CD4-positive, alpha-beta T cell treated with Interleukin-15 for 4 hours (primary cell): ENCODE measurements at places on chromosomes 6 and 20.

GRCh38 chr20:16662467-16662866 is 67.4 kb upstream of the SNRPB2 start:
- no peak for DNase-seq

DNA sequence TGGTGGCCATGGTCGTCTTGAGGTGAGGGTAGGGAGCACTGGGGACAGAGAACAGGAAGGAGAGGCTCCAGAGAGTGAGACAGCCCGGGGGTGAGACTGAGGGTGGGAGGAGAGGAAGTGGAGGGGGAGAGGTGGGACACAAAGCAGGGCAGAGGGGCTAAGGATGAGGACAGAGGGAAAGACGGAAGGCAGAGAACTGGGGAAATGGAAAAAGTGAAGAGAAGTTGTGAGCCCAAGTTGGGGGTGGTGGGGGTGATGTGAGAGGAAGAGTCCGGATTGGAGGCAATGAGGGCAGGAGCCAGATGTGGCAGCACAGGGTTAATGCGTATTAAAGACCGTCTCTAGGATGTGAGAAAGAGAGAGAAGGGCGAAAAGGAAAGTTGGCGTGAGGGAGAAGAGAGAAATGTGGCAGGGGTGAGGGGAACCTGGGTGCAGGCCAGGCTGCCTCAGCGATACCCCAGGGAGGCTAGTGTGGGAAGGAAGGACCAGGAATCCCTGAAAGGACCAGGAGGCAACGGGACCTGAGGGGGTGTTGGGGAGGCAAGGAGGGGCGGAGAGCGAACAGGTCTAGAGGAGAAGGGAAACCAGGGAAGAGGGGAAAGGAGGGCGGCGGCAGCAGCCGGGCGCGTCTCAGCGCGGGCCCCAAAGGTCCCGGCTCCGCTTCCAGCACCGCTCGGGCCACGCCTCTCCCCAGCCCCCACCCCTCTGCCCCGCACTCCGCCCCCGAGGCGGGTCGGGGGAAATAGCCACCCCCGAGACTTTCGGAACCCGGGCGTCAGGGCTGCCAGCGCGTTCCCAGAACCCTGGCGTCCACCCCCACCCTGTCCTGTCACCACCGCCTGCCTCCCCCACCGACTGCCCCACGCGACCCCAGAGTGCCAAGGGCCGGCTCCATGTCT is at the start of gene PPP1R18:
Gene PPP1R18 (minus strand): TSS at position 637 of the 899 bp plus-strand sequence. CDS start 627 bp downstream, at position 10.
- DNase-seq: peak; percentile 84

GRCh38 chr6:131130554-131130940 is 4.7 kb upstream of the AKAP7 start:
- DNase-seq: no peak

DNA sequence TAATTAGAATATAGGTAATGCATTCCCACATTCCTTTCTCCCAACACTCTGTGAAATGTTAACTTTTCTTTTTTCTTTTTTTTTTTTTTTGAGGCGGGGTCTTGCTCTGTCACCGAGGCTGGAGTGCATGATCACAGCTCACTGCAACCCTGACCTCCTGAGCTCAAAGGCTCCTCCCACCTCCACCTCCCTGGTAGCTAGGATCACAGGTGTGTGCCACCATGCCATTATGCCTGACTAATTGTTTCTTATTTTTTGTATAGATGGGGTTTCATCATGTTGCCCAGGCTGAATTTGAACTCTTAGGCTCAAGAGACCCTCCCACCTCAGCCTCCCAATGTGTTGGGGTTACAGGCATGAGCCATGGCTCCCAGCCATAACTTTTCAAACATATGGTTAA is 135.7 kb upstream of the SHLD1 start:
- DNase-seq: no peak

GRCh38 chr6:131867744-131868143 is 59.9 kb downstream of the ENPP1 start:
- no peak for DNase-seq

GRCh38 chr20:23368316-23369071 is 6.5 kb downstream of the GZF1 start:
- DNase-seq: no peak

DNA sequence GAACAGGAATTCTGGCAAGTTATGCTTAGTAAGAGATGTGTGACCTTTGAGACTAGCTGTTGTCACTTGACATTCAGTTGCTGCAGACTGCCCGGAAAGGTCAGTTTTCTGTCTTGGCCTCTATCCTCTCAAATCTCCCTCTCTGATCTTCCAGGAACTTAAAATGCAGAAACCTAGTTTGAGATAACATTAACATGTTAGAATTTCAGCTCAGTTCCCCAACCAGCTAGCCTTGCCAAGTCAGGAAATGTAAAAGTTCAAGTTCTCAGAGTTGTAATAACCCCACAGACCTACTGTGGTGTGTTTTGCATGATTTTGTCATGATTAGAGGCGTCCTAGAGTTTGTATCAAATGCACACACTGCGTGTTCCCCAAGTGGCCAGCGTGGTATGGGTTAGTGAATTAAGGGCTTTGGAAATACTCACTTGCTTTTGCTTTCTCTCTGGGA is 46.6 kb downstream of the DUSP22 start:
- DNase-seq: peak; percentile 13

DNA sequence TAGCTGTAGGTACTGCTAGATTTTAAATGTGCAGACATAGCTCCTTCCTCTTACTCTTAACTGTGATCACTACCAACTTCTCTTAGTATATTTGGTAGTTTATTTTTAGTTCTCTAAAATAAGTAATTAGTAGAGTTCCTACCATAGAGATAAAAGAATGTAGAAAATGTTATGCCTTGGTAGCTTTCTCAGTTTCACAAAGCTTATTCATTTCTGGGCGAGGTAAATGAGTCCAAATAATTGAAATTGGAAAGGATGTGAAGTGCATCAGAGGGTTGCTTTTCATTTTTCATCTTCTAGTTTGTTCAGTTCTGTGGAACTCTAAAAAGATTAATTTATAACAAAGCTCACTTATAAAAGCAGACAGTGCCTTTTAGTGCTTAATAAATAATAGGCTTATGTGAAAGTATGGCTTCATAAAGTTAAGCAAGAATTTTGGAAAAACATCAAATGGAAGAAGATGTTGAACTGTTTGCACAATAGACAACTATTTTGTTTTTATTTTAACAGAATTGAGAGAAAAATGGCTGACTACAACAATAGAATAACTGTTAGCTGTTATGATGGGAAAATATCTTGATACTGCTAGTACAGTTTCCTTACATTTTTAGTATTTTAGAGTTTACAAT is 303.7 kb downstream of the UTRN start:
- DNase-seq: no peak

DNA sequence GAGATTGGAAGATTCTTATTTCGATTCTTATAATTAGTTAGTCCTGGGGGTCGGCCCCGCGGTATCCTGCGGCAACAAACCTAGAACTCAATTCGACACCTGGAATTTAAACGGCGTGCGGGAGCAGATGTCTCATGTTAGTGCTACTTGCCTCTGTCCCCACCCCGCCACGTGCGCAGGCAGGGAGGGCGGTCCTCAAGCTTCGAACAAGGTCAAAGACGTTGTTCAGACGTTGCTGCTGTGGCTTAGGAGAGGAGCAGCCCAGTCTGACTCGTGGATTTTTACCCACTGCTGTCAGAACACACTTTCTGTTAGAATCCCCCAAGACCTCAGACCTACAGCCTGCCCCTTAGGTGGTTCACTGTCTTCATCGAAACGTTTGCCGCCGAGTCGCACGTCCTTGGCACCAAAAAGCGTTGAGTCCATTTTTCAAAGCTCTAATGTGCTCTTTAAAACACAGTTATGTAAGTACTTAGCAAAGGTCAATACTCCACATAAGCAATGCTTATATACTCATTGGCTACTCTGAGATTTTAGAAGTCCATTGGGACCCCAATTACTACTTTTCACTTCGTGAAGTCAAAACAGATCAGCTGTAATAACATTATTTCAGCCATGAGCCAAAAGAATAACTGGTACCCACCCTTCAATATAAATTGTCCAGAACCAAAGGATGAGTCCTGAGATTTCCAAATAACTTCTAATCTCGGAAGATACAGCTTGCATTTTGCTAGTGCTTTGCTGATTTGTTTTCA is 2.7 kb upstream of the C6orf62 start:
- peak; percentile 80 for DNase-seq

- DNase-seq: no peak
Measured at GRCh38 chr20:9551808-9552550, 37.6 kb downstream of the LAMP5 start.

DNA sequence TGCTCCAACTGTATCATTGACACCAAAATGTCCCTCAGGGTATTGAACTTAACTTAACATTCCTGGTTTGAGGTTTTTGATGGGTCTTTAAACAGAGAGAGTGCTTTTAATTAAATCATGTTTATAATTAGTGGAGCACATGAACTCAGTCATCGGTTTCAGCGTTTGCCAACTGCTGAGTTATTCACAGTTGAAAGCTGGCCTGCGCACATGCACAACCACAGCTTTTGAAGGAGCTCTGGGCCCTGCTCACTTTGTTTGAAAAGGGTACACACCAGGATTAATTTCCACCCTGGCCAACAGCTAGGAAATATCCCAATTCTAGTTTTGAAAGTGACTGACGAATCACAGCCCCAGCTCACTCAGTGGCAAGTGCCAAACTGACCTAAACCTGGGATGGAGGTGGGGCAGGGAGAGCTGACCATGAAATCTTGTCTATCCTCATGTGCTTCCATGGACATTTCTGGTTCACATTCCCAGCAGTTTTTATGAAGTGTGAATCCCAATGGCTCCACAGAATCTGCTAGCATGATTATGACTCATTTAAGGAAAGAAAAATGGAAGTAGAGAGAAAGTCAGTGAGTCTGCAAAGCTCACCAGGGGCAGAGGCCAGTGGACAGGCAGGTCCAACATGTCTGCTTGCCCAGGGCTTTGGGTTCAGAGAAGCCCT is 247.8 kb downstream of the FNDC1 start:
- no peak for DNase-seq

DNA sequence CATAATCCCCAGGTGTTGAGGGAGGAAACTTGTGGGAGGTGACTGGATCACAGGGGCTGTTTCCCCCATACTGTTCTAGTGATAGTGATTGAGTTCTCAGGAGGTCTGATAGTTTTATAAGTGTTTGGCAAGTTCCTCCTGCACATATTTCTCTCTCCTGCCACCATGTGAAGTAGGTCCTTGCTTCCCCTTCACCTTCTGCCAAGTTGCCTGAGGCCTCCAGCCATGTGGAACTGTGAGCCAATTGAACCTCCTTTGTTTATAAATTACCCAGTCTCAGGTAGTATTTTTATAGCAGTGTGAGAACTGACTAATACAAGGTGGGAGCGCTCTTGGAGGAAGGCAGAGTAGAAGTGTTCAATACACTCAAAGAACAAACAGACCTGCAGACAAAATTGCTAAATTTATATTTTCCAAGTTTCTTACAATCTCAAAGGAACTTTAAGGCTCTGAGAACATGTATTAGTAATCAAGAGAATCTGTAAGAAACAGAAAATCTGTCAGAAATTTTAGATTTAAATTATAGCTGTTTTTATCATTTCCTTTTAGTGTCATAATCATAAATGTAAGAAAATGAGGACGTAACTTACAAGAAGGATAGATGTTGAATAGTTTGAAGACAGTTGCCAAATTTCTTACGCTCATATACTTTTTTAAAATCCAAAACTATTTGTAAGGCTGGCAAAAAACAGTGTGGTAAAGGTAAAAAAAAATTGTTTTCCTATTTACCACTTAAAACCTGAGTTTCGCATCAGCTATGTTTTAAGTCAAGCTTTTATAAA is 77.7 kb downstream of the ASCC3 start:
- no peak for DNase-seq

- DNase-seq: no peak
Measured at GRCh38 chr6:40728643-40729042, 141.5 kb upstream of the LRFN2 start.

DNA sequence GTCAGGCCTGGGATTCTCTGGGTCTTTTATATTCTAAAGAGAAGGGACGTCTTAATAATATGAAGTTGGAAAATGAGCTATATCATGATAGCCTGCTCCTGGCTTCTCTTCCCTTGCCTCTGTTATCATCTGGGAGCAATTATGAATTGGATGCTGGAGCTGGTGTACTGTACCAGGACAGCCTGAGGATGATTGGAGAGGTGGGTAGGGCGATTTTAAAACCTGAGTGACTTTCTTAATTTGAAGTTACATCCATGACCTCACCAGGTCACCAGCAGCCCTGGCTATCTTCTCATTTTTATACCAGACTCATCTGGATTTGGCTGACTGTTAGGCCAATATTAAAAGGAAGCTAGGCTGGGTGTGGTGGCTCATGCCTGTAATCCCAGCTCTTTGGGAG is 317.6 kb downstream of the CLIC5 start:
- DNase-seq: no peak

DNA sequence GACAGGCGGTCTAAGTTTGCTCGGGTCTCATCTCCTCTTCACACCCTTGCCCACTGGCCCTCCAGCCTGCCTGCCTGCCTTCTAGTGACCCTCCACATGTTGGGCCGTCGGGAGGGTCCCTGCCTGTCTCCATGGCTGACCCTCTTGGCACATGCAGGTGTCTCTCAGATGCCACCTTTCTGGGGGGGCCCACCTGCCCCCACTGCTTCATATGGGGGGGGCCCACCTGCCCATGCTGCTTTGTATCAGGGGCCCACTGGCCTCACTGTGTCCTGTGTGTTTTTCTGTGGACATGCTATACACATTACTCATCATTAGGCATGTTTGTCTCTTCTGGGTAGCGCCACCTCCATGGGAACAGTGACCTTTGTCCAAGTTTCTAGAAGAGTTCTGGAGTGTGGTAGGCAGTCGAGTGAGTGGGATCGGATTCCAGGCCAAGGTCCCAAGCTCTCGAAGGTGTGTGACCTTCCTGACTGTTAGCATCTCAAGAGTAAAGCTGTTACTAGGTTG is 40.4 kb upstream of the KIF25 start:
- DNase-seq: no peak

- no peak for DNase-seq
Measured at GRCh38 chr6:70629929-70630328, 37.8 kb upstream of the SMAP1 start.

- DNase-seq: peak; percentile 60
Measured at GRCh38 chr20:481167-481566, 18.8 kb upstream of the TBC1D20 start.

DNA sequence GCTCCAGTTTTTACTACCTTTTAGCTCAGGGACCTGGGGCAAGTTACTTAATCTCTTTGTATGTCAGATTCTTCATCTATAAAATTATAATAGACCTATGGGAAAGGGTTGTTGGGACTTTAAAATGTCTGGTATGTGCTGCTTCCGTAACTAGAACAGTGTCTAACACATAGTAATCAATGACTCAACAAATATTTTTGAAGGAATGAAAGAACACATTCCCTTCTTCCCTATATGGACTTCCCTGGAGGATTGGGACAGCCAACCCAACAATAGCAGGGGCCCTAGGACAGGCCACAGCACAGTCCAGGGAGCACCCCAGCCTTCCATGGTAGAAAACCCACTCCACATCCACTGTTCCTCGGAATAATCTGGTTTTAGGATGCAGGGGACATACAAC is 50.7 kb upstream of the TPD52L1 start:
- no peak for DNase-seq

- no peak for DNase-seq
Measured at GRCh38 chr20:17644451-17644850, 37.6 kb downstream of the RRBP1 start.

DNA sequence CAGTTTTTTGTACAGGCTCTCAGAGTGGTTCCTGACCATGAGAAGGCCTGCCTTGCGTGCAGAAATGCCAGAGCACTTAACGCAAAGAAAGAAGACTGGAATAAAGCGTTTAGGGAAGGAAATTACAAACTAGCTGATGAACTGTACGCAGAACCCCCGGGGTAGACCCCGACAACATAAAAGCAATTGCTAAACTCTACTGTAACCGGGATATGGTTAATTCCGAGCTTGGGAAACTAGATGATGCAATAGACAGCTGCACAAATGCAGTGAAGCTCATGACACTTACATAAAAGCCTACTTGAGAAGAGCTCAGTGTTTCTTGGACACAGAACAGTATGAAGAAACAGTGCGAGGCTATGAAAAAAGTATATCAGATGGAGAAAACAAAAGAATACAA is 35.7 kb downstream of the CITED2 start:
- no peak for DNase-seq

GRCh38 chr6:135616655-135617054 is 119.1 kb upstream of the AHI1 start:
- DNase-seq: no peak
